ENCODE measurements at places on chromosomes 7 and 10.

GRCh38 chr7:87171282-87171934 is 19.2 kb downstream of the DMTF1 start:
- no peak for DNase-seq

GRCh38 chr7:136086712-136087111 is 109.6 kb upstream of the MTPN start:
- peak; percentile 46 for DNase-seq

DNA sequence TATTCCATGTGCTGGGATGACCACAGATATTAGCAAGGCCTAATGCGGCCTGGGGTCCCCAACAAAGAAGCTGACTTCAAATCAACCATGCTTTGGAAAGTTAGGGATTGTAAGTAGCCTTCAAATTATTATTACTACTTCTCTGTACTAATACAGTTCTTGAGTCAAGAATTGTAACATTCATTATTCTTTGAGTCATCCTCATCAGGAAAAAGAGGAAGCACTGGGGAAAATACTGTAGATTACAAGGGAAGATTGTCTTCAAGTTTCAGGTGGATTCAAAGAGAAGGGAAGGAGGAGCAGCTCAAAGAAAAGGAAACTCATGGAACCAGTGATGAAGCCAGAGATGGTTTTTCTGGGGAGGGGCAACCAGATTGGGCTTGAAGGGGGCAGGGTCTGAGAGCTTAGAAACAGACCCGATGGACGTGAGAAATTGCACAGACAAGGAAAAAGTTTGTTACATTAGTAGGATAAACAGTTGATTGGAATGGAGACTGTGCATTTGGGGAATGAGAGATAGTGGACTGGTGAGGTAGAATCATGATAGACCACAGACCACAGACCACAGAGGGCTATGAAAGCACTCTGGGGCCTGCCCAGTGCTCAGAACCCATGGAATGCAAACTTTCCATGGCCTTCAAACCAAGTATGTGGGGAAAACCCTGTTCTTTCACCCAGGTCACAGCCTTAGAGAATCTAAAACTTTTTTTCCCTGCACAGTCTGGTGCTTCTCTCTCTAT is 209.9 kb downstream of the ZNF365 start:
- DNase-seq = peak; percentile 87

- DNase-seq = no peak
Measured at GRCh38 chr7:2734084-2734686, 46.2 kb downstream of the AMZ1 start.

- no peak for DNase-seq
Measured at GRCh38 chr10:21807180-21807579, 196.3 kb downstream of the DNAJC1 start.

GRCh38 chr10:93827056-93827804 is 66.5 kb upstream of the SLC35G1 start:
- no peak for DNase-seq

GRCh38 chr10:5365928-5366327 is 1.2 kb downstream of the UCN3 start:
- DNase-seq = no peak

- no peak for DNase-seq
Measured at GRCh38 chr10:103551619-103552602, 58.4 kb downstream of the NEURL1 start.

DNA sequence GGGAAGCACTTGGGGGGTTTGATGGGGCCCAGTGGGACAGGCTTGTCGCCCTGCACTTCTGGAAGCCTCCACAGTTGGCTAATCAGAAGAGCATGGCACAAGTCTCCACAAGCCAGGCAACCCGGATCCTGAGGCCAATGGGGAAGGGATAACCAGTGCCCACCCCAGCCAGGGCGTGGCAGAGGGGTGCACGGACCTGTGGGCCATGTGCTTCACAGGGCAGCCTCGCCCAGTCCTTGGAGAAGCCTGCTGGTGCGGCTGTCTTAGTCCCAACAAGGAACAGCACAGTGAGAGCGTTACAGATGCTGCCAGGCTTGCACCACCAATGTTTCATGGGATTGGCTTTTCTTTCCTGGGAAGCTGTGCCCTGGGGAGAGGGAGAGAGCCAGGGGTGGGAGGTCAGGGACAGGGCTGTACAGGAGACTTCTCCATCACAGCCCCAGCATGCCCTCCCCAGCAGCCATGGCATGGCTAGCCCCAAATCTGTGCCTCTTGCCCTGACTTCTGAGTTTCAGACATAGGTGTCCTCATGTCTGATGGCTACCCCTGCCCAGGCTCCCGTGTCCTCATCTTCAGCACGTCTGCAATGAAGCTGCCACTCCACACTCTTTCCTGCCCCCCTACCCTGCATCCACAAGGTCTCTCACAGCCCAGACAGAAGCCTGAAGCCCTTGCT is 116.0 kb downstream of the PTPN20 start:
- no peak for DNase-seq

DNA sequence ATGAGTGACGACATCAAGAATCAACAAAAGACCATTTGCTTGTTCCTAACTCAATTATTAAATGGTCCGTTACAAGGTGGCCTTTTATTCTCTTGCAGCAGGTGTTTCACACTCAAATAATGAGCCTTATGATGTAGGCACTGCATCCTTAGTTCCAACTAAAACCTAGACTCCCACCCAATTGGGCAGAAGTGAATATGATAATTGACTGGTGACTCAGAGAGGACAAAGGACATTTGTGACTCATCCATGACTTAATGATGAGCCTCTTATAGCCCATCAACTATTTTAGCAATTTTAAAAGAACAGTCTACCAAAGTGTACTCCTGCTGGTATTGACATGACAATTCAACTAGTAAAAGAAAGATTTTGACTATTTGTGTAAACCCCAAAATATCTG is 1027.8 kb upstream of the PHF14 start:
- DNase-seq = no peak

DNA sequence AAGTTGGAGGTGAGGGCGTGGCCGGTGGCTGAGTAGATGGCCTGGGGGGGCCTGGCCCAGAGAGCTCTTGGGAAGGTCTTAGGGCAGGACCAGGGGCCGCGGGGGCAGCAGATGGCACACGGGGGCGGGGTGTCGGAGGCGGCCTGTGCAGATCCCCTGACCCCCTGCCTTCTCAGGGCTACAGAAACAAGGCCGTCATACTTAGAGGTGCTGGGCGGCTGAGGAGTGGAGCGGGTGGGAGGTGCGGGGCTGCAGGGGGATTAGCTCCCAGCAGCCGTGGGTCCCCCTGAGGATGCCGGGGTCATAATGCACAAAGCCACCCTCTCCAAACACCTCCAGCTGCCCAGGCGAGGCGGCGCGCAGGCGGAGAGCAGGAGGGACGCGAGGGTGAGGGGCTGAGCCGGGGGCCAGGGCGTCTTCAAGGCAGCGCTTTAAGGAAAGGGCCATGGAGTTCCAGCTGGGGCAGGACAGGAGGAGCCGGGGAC is 40.4 kb upstream of the ZNF32 start:
- DNase-seq = no peak

- DNase-seq = no peak
Measured at GRCh38 chr10:75276069-75276872, 40.5 kb upstream of the COMTD1 start.

DNA sequence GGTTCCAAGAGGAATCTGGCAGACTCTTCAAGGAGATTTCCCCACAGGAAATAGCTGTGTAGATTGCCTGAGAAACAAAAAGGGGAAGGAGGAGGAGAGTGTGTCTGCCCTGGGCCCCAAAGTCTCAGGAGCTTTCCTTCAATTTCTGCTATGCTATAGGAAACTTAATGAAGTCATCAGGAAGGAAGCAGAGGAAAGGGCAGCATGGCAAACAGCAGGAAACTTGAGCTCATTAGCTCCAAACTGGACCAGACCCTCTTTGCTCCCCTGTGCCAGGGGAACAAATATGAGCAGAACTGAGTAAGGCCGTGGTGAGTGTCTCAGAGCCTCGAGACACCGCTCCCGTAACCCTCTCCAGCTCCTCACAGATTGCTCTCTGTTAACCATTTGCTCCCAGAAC is 4.8 kb upstream of the KCNIP2 start:
- peak; percentile 13 for DNase-seq

GRCh38 chr7:2819954-2820397 is 24.1 kb downstream of the GNA12 start:
- DNase-seq = no peak

GRCh38 chr10:122140941-122141623 is 130.0 kb upstream of the BTBD16 start:
- peak; percentile 85 for DNase-seq

DNA sequence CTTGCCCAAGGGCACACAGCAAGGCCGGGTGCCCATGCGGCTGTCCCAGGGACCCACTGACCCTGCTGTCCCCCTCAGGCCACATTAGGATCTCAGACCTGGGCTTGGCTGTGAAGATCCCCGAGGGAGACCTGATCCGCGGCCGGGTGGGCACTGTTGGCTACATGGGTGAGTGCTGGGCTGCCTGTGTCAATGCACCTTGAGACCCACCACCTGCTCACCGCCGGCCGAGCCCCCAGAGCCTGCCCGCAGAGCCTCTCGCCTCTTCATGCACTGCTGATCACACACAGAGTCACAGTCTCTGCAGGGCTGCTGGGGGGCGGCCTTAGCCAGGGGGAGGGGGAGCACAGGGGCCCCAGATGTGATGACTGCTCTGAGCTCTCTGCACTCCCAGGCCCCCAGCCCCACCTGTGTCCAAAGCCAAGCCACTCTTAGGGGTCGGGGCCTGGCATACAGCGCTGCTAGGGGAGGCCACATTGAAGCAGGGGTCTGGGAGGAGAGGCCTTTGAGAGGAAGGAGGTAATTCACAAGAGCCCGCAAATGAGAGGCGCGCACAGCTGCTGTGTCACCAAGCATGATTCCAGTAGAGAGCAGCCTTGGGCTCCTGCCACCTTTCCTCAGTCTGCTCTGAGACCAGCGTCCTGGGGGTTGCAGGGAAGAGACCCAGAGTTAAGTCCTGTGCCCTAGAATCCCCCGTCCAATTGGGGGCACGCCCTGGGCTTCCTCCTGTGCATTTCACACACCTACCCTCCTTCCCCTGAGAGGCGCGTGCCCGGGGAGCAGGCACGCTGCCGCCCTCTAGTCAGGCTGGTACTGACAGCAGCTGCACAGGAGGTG is 100.4 kb downstream of the RGS10 start:
- DNase-seq = no peak

DNA sequence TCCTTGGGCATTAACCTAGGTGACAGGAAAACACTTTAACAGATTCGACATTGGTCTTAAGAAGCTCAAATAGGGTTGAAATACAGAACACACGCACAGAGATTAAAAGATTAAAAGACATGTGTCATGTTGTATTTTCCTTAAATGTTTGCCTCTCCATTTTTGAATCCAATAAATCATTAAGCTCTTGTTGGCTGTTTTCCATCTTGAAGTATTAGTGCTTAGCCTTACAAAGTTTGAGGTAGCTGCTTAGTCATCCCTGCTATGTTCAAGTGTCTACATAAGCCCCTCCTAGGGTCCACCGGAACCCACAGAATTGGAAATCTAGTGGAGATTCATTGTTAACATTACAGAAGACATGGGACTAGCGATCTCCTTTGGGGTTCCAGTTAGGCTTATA is 12.7 kb upstream of the GJD4 start:
- DNase-seq = no peak

DNA sequence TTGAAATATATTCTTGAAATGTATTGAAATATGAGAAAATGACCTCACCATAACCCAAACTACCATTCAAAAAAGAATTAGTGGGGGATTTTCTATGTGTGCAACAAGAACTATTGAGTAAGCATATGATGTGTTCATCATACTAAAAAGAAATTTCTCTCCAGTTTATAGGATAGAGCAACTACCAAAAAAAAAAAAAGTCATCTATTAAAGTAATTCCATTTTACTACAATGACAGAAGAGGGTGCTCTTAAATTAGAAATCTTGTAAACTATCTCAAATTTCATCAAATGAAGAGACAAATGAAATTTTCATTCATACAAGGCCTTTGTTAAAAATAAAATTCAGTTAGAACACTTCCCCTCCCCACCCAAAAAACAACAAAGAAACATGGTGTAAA is 195.4 kb upstream of the PLXDC2 start:
- DNase-seq = no peak

GRCh38 chr7:143373255-143373794 is 7.8 kb upstream of the ZYX start:
- DNase-seq = no peak

DNA sequence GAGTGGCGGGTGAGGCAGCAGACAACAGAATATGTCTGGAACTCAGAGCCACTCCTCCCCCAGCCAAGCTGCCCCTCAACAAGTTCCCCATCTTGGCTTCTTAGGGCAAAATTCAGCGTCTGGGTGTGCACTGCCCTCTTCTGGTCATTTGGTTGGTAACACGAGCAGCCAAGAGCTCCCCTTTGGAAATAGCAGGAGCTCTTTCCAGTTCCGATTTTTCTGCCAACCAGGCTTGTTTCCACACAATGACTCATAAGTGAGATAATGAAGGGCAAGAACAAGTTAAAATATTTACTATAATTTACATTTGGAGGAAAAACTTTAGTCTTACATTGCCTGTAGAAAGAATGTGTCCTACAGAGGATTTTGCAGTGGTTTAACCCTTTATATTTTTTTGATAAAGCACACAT is 70.5 kb downstream of the ADCYAP1R1 start:
- peak; percentile 46 for DNase-seq

DNA sequence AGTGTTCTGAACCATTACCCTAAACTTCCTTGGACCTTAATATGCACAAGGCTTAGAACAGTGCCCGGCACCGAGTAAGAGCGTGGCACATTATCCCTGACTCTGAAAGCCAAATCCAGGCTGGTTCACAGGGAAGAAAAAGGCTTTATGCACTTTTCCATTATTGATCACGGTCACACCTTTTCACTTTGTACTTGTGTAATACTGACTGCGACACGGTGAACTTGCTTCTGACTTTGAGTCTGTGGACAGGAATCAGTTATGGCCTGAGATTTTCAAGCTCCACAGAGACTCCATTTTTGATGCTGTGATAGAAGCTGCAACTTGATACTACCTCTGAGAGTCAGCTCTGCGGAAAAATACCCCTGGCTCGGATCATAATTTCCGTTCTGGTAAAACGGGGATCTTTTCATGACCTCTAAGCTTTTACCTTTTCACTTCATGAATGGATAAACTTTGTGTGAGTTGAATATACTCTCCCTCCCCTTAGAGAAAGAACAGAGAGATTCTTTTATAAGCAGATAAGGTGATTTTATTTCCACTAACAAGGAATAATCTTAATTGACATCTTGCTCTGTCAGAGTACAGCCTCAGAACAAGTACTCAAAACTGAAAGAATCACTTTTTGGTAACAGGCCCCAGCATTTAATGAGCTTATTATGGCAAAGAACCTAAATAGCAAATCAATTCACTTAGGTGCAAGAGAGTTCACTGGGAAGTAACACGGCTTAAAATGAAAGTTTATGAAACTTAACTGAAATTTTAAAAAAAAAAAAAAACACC is 88.8 kb downstream of the ELMO1 start:
- DNase-seq = no peak

- DNase-seq = peak; percentile 7
Measured at GRCh38 chr10:91768123-91768522, 30.1 kb upstream of the TNKS2 start.
